EL (cell line): ENCODE measurements at places on chromosomes 1 and 21.

GRCh38 chr1:7641587-7642417 is 129.3 kb upstream of the VAMP3 start:
- DNase-seq = no peak

GRCh38 chr1:211828584-211829342 is 1.8 kb downstream of the LPGAT1 start:
- no peak for DNase-seq

DNA sequence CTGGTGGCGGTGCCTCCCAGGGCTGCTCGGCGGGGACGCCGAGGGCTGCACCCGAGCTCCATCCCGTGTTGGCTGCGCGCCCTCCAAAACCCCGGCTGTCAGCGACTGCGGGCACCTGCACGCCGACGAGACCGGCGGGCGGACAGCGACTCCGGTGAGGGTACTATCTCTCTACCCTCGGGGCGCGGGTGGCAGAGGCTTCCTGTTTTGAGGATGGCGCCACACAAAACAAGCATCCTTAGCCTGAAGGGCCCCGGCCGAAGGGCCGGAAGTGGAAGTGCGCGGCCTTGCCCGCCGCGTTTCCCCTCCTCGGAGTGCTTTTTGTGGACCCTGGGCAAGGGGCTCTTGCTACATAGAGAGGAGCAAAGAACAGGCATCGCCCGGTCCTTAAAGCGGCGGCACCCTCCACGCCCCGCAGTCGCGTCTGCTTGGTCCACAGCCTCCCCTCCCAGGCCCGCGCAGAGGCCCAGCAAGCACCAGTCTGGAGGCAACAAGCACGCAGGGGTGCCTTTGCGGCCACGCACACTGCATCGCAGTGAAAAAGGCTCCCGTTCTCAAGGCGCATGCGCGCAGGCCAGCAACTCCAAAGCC is 561 bp upstream of the COQ8A start:
- DNase-seq = peak; percentile 74

GRCh38 chr1:101136271-101136670 is 100.5 kb upstream of the S1PR1 start:
- no peak for DNase-seq

GRCh38 chr1:198638441-198638840 is 399 bp upstream of the PTPRC start:
- DNase-seq = no peak

DNA sequence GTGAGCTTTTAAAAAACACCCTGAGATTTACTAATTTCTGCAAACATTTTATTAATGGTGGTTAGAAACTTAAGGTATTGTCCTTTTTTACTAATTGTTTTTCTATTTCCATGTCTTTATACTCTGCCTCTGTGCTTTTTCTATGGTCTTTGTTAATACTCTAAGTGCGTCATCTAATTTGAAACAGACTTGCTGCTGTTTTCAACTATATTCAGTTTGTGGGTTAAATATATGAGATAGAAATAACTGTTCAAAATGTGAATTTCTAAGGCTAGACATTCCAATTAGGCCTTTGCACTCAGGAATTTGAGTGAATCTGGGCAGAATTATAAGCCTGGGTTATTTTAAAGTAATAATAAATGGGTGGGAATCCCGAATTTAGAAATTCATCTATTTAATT is 82.4 kb upstream of the COL11A1 start:
- DNase-seq = no peak

DNA sequence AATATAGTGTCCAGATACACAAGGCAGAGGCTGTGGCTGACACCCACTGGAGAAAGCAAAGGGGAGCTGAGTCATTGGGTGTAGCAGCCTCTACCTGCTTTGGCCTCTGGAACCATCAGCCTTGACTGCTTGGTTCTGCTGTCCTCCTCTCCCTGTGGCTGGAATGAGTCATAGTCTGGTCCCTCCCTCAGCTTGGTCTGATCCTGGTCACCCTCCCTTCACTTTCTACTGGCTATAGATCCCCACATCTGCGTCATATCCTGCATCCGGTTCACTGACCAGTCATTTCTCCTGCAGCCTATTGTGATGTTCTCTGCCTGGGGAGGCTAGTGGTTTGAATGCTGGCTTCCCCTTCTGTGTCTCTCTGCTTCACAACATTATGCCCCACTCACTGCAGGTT is 372.8 kb upstream of the DAB1 start:
- peak; percentile 17 for DNase-seq

- DNase-seq = peak; percentile 75
These were observed 42.5 kb downstream of the NEK2 start for GRCh38 chr1:211632808-211633523.

GRCh38 chr1:67188137-67188536 is 21.9 kb downstream of the IL23R start:
- no peak for DNase-seq

DNA sequence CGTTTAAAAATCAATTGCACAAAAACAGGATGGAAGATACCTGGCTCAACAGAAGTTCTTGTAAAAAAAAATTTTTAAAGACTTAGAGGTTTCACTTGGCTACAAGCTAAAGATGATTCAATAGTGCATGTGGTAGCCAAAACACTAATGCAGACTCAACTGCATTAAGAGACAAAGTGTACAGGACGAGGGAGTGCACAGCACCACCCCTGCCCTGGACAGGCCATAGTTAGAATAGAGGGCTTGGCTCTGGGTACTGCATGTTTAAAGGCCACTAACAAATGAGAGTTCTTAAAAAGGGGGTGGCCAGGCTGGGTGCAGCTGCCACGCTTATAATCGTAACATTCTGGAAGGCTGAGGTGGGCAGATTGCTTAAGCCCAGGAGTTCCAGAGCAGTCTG is 7.9 kb downstream of the ACKR1 start:
- no peak for DNase-seq

- DNase-seq = no peak
These were observed 51.9 kb downstream of the DNTTIP2 start for GRCh38 chr1:93827128-93827527.

- peak; percentile 49 for DNase-seq
These were observed 66.7 kb upstream of the ANGPTL3 start for GRCh38 chr1:62530516-62531154.

DNA sequence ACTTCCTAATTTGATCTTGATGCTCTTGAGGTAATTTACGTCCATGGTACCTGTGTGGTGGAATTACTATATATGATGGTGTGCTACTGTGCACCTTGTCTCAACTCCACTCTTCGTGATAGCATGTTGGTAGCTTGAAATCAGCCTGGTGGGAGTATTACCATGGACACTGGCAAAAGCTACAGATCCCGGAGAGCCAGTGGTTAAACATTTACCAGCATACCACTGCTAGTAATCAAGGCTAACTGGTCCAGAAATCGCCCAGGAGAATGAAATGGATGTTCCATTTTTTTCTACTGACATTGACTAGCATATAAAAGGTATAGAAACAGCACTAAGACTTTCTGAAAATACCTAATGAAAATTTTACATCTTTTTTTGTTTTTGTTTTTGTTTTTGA is 30.6 kb downstream of the ELK4 start:
- no peak for DNase-seq

DNA sequence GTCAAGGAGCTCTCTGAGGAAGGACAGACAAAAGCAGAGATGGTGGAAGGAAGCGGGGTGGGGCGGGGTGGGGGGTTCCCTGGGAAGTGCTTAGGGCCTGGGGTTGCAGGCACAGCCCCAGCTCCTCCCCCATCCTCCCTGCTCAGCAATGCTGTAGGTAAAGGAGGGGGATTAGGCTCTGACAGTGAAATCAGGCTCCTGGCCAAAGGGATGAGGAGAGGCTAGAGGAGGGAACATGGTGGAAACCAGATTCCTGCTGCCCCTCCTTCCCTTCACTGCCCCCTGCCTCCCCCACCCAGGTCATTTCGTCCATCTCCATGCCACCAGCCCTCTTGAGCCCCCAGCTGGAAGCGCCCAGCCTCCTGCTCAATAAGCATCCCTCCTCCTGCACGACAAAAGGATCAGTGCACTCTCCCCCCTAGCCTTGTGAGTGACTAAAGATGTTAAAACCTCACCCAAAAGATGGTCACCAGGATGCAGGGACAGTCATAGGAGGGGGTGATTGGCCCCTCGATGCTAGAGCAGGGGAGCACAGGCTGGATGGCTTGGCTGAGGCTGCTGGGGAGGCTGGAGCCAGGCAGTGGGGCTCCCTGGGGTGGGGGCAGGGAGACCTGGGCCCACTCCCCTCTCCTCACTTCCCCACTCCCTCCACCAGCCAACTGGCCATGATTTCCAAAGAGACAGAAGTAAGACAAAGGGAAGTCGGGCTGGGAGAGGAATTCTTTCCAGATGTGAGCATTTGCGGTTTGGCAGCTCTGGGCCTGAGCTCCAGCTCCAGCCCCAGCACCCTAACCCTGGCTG is 2.2 kb upstream of the CRABP2 start:
- DNase-seq = peak; percentile 63

GRCh38 chr1:38064197-38064903 is 17.8 kb upstream of the POU3F1 start:
- DNase-seq = peak; percentile 88

DNA sequence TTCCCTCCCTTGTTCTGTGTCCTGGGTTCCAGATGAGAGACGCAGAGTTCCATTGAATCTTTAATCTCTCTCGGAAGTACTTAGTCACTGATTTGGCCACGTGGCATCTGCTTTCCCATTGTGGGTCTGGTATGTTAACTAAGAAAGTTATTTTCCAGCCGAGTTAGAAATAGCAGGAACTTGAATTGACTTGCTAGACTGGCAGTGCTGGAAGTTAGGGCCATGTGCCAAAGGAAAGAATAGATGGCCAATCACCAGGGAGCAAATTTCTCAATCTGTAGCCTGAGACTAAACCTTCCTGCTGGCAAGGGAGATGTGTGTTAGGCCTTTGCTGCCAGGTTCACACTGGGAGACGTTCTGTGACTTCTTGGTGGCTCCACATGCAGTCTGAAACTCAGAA is 24.2 kb upstream of the SLFNL1 start:
- DNase-seq = no peak

- DNase-seq = no peak
These were observed 139.0 kb downstream of the CAMTA1 start for GRCh38 chr1:6923955-6924881.

DNA sequence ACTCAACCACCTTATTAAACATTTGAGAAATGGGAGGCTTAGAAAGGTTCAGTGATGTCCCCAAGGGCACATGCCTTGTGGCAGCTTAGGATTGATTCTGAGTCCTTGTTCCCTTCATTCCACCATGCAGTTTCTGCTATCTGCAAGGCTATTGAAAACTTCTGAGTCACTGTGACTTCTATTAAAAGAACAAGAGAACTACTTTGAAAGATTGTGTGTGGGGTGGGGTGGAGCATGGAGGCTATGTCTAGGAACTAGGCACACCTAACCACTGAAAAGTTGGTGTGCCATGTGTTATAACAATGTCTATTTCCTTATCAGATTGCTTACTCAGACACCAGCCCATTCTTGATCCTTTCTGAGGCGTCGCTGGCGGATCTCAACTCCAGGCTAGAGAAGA is 10.8 kb downstream of the MTARC1 start:
- DNase-seq = no peak

GRCh38 chr1:95098196-95098595 is 19.0 kb upstream of the TLCD4 start:
- no peak for DNase-seq

DNA sequence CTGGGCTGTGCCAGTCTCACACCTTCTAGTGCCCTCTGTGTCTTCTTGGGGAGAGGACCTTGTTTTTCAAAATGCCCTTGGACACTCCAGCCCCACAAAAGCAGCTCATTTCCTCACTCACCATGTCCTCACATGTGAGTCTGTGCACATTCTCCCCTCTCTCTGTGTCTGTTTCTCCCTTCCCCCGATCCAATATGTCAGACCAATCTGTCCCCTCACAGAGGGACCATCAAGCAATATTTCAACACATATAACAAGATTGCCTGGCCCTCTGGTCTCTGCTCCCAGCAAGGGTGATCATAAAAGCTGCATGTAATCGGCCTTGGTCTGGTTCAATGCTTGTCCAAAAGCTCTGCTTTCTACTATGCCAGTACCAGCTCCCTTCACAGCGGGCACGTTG is 261.2 kb downstream of the MATN1 start:
- DNase-seq = no peak
